ENCODE measurements at places on chromosomes 11 and 22. TPM values are rescaled to one million over a fixed set of nuclear protein-coding genes. Genes with fewer than 3 reads are reported as not detected.

Gene ANO3
- not detected for total RNA-seq

Gene SYT12
- total RNA-seq: 0.33 TPM

Gene POTEH
- total RNA-seq: not detected

Gene ANKK1
- not detected for total RNA-seq

Gene PRODH
- 7.1 TPM for total RNA-seq

Gene CDC42BPG
- 0.15 TPM for total RNA-seq

Gene B3GAT1
- 0.10 TPM for total RNA-seq

Gene DNAJC24
- total RNA-seq: 18.6 TPM

Gene GATD1
- total RNA-seq: 10.6 TPM

Gene CHRDL2
- not detected for total RNA-seq

Gene CDHR5
- 1.8 TPM for total RNA-seq

Gene ELMOD1
- total RNA-seq: 0.70 TPM

Gene OR8D4
- not detected for total RNA-seq

Gene FXYD2
- not detected for total RNA-seq

Gene SMC1B
- total RNA-seq: not detected

Gene VWCE
- 1.5 TPM for total RNA-seq

Gene FBXO3
- total RNA-seq: 34.5 TPM

Gene KCNA4
- not detected for total RNA-seq

Gene RAB39A
- total RNA-seq: 0.22 TPM

Gene CCDC73
- not detected for total RNA-seq

Gene SUSD2
- 1.3 TPM for total RNA-seq

Gene FZD4
- total RNA-seq: 33.1 TPM

Gene RHOD
- 26.4 TPM for total RNA-seq

Gene C11orf91
- total RNA-seq: not detected

Gene APOBEC3B
- 0.62 TPM for total RNA-seq

Gene MUC2
- total RNA-seq: 0.90 TPM

Gene OR5M11
- not detected for total RNA-seq

Gene ESAM
- total RNA-seq: 26.4 TPM

Gene LRRC4C
- total RNA-seq: 0.24 TPM

Gene SLCO2B1
- total RNA-seq: 17.6 TPM

Gene KRTAP5-10
- total RNA-seq: not detected

Gene APOL4
- total RNA-seq: 1.5 TPM

Gene P2RY2
- 46.5 TPM for total RNA-seq

Gene OR4A16
- not detected for total RNA-seq

Gene CLTCL1
- 233 TPM for total RNA-seq

Gene ZNF215
- total RNA-seq: 0.36 TPM

Gene SPDYC
- total RNA-seq: not detected

Gene PDGFB
- total RNA-seq: 9.9 TPM

Data from gastrocnemius medialis (tissue), 4 donors.